DMS53 (cell line): ENCODE measurements at places on chromosomes 13 and 19.

GRCh38 chr19:2255982-2256685 is at the start of gene JSRP1:
Gene JSRP1, minus strand, starts transcription at chr19:2256417. Its CDS starts 1,103 bp downstream, at chr19:2255314.
- no peak for DNase-seq

- DNase-seq: no peak
These were observed 94.9 kb downstream of the FAM216B start for GRCh38 chr13:42876270-42876714.

DNA sequence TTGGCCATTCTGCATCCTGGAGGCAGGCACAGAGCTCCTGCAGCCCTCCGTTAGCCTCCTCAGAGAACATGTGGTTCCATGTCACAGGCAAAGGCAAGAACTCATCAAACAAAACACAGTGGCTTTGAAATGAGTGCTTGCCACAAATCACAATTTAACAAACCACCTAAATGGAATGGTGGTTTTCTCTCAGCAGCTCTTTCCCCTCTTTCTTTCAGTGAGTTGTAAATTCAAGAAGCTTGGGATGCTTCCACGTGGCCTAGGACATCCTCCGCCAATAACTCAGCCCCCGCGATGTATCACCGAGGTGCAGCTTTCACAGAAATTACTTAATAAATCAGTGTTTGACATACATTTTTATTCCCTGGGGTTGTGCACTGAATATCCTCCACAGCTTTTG is 65.4 kb upstream of the RFC3 start:
- DNase-seq: no peak

DNA sequence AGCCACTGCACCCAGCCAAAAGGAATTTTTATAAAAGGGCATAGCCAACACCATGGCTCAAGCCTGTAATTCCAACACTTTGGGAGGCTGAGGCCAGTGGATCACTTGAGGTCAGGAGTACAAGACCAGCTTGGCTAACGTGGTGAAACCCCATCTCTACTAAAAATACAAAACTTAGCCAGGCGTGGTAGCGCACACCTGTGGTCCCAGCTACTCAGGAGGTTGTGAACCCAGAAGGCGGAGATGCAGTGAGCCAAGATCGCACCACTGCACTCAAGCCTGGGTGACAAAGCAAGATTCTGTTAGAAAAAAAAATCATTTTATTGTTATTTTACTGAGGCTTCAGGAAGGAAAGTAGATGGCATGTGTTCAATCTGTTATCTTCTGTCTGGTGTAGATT is 31.3 kb upstream of the FOXO1 start:
- no peak for DNase-seq

- no peak for DNase-seq
These were observed 795 bp downstream of the JOSD2 start for GRCh38 chr19:50510121-50510670.

- no peak for DNase-seq
These were observed 2.4 kb upstream of the HSH2D start for GRCh38 chr19:16141043-16141442.

- DNase-seq: no peak
These were observed 10.0 kb upstream of the OR1M1 start for GRCh38 chr19:9076901-9077300.

- no peak for DNase-seq
These were observed 15.4 kb upstream of the IRGC start for GRCh38 chr19:43700395-43701000.

GRCh38 chr19:29753934-29754305 is 38.9 kb upstream of the C19orf12 start:
- DNase-seq: no peak

- DNase-seq: no peak
These were observed 36.5 kb upstream of the CLDN10 start for GRCh38 chr13:95516021-95516420.
